RPMI7951 (cell line): ENCODE measurements at places on chromosomes 7 and 10.
A peak's percentile ranks its signal among the peaks of the same experiment; 100 is the strongest.

- DNase-seq, result peak; percentile 34
Measured at GRCh38 chr10:91088300-91089140, 131.9 kb upstream of the PCGF5 start.

DNA sequence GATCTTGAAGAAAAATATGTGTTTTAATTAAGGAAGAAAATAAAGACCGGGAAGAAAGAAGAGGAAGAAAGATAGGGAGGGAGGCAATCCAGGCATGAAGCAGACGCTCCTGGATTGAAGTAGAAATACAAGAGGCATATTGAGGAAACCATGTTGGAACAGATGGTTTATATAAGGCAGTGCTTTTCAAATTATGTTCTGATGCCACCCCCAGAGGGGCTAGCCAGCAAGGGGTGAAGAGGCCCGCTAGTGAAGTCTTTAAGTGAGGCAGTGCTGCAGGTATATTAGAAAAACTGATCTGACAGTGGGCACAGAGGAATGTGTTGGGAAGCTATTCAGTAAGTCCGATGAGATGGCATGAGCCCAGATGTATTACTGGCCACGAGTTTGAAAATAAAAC, 40.1 kb downstream of the REEP3 start:
- no peak for DNase-seq

- DNase-seq, result peak; percentile 73
Measured at GRCh38 chr10:78703593-78703992, 365.2 kb upstream of the ZMIZ1 start.

DNA sequence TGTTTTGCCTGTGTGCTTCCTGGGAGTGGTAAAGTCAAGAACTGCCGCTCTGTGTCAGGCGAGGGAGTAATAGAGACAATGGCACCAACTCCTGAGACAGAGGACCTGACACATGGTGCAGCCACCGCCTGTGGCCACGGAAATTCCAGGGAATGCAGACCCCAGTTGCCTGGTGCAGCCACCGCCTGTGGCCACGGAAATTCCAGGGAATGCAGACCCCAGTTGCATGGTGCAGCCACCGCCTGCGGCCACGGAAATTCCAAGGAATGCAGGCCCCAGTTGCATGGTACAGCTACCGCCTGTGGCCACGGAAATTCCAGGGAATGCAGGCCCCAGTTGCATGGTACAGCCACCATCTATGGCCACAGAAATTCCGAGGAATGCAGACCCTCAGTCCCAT, 8.7 kb downstream of the DIP2C start:
- no peak for DNase-seq

DNA sequence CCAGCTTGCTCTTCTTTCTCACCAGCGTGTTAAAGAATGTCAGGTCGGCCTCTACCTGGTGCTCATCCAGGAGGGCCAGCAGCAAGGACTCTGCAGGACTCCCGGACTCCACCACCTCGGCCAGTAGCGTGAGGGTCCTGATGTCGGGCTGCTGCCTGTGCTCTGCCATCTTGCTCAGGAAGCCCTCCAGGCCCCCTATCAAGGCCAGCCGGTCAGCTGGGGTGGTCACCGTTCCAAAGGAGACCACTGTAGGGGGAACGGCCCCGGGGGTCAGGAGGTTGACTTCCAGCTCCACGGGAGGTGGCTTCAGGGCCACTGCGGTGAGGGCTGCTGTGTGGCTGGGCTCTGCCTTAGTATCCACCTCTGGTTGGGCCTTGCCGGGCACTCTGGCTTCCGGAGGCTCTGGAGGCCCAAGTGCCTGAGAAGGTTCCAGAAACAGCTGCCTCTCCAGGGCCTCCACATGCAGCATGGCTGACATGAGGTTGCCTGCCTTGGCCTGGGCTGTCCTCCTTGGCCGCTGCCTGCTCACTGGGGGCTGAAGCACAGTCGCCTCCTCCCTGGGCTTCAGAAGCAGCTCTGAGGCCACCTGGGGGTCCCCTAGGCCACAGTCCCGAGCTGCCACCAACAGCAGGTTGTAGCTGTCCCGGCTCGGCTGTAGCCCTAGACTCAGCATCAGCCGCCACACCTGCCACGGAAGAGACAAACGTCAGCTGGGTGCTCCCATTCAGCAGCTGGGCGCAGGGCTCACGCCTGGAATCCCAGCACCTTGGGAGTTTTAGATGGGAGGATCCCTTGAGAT, 13.5 kb downstream of the PTCD1 start:
- DNase-seq, result no peak

DNA sequence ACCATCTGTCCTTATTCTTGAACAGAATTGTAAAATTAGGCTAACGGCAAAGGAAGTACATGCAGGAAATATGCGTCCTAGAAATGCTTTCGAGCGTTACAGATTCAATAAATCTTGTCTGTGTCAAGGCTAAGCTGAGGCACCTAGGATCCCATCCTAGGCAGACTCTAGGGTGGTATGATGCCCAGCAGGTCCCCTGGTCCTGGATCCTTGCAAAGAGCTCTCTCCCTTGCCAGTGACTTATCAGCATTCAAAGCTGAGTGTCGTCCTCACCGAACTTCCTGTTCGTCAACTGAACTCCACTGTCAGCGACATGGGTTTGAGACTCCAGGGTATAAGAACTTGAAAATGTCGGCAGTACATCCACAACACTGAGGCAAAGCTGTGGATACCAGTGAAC, 61.5 kb downstream of the AKR1E2 start:
- no peak for DNase-seq

DNA sequence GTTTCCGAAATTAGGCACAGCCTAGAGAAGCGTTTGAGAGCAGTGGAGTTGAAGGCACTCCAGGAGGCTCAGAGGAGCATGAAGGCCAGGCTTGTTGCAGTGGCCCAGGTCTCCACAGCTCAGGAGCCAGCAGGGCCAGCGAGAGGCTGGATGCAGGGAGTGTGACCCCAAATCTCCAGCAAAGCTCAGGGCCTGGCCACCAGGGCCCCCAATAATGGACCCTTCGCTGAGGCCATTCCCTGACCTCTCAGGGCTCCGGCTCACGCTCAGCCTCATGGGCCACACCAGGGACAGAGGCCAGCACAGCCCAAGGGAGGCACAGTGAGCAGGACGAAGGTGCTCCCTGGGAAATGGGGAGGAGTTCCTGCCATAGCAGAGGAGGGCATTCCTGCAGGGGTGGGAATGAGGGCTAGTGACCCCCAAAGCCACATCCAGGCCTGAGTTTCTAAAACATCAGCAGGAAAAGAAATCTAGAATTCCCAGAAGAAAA, 47.5 kb downstream of the EBF3 start:
- DNase-seq, result no peak

DNA sequence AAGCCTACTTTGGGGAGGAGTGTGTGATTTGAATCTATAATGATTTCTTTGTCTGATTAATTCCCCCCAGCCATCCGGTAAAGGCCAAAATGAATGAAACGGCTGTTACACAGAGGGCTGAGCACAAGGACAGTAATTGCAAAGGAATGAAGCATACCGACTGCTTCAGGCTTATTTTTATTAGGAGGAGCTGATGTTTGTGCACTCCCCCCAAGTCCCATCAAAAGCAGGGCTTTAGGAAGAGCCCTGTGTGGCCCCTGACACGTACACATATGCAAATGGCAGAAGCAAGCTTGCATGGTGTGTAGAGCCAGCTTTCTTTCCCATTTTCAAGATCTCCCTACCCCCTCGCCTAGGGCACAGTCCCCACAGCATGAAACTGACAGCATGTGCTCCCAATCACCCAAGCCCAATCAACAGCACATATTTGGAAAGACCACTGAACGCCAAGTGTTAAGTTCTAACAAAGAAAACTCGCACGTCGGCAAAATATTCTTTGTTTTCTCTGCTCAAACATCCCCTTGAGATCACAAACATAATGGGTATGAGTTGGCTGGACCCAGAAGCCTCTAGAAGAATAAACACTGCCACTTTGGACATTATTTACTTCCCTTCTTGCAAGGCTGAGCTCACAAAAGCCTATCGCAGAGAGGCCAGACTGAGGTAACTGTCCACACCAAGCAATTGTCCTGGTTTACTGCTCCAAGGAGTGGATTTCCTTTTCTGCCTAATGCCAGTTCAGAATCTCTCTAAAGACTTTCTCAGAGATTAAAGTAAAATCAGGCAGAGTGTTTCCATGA, 143.0 kb downstream of the CUBN start:
- DNase-seq, result peak; percentile 100

DNA sequence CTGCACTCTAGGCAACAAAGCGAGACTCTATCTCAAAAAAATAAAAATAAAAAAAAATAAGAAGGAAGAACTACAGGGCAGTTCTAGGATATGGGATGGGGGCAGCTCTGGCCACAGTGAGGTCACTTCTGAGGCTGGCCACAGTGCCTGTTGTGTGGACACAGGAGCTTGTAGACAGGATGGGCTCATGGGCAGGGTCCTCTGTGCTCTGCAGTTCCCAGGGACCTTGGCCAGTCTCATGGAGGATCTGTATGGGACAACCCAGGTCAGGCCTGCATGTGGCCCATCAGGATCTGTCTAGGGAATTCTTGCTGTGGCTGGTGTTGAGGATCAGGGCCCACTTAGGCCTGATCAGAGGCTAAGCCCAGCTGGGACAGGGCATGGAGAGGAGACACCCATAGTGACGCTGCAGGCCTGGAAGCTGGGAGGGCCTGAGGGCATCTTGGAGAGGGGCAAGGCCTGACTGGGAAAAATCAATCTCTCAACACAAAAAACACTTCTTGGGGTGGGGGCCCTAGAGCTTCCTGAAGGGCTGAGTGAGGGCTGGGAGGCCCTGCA, 19.4 kb upstream of the PAX2 start:
- no peak for DNase-seq

GRCh38 chr7:91837397-91838070, 43.0 kb downstream of the MTERF1 start:
- no peak for DNase-seq

GRCh38 chr7:33539198-33539597, 366.1 kb upstream of the BMPER start:
- no peak for DNase-seq

DNA sequence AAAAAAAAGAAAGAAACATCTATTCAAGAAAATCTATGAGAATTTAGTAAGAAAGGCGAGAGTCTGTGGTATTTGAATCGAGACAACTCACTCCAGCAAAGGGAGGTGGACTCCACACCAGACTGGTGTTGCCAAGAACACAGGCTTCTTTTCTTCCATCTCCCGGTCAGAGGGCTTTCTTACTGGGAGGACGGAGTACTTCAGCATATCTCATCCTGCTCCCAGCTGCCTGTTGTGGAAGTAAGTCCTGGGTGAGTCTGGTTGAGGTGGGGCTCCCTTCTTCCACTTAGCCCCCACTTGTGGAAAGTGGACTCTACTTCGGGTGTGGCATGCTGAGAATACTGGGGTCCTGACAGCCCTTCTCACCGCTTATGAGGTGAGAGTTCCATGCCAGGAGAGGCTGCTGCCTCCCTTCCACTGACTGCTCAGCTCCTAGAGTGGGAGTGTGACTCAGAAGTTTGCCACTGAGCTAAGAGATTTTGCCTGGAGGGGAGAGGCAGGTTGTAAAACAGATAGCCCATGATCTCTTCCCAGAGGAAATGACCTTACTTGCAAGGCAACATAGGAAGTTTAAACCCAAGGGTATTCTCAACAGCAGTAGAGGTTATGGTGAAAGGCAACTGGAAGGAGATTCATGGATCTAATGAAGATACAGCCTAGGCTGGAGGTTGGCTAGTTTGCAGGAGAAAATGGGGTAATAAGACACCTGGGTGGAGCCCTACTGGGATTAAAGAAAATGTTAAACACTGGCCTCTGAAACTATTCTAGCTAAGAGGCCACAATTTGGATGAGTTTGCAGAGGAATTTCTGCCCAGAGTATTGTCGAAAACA, 3.5 kb upstream of the NACAD start:
- peak; percentile 89 for DNase-seq

- no peak for DNase-seq
Measured at GRCh38 chr7:152733286-152733934, 26.1 kb upstream of the ACTR3B start.

DNA sequence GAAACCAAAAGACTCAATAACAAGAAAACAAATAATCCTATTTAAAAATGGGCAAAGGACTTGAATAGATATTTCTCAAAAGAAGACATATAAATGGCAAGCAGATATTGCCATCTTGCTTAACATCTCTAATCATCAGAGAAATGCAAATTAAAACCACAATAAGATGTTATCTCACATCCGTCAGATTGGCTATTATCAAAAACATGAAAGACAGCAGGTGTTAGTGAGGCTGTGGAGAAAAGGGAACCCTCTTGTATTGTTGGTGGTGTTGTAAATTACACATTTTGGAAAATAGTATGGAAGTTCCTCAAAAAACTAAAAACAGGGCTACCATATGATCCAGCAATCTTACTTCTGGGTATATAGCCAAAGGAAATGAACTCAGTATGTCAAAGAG, 25.7 kb downstream of the OPALIN start:
- no peak for DNase-seq

DNA sequence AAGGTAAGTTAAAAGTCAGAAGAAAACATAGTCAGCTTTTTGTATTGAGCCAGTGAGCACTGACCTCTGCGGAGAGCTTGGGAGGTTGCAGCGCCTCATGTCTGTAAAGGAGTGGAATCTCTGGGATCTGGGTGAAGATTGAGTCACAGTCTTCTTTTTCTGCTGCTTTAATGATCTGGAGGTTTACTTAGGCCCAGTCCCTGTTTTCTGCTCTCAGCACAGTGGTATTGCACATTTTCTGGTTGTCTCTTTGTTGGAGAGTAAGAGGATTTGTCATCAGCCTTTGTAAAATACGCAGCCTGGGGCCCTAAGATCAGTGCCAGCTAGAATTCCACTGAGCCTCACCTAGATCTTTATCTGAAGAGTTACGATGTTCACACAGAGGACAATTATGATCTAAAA, 58.3 kb upstream of the GJD4 start:
- peak; percentile 86 for DNase-seq

GRCh38 chr10:59688921-59689351, 20.7 kb downstream of the SLC16A9 start:
- DNase-seq, result no peak

DNA sequence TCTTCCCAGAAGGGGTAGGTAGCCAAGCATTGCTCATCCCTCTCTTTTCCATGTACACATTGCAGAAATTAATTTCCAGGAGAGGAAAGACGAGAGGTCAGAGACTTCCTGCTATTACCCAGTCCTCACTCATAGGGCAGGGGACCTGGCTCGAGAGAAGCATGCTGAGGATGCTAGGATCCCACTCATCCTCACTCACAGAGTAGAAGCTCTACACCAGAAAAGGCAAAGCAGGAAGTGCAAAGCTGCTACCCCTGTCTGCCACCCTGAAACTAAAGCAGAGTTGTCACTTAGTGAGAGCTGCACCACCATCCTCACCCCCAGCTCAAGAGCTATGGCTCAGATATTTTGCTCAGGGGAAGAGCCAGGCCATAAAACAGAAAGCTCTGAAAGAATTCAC, 9.9 kb downstream of the OR9A2 start:
- no peak for DNase-seq

- peak; percentile 89 for DNase-seq
Measured at GRCh38 chr10:112379635-112380296, 5.8 kb downstream of the ACSL5 start.

DNA sequence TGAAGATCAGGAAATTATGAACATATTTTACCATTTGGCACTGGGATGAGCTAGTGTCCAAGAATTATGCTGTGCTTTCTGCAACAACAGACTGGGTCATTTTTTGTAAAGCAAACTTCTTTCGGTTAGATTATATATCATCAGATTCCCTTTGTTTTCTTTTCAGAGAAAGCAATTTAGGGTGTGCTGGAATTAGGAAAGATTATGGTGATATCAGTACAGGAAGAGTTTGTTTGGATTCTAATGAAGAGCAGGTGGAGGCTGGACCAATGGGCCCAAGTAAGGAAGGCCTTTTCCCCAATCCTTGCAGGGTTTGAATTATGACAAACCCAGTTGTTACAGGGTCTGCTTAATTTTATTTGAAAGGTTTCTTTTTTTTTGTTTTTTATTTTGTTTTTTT, 1092.8 kb downstream of the KCNMA1 start:
- no peak for DNase-seq
